ENCODE measurements at places on chromosomes 7 and 10.
A peak's percentile ranks its signal among the peaks of the same experiment; 100 is the strongest.

- DNase-seq, result no peak
Observed at GRCh38 chr7:23114896-23115295, 9.3 kb downstream of the KLHL7 start.

DNA sequence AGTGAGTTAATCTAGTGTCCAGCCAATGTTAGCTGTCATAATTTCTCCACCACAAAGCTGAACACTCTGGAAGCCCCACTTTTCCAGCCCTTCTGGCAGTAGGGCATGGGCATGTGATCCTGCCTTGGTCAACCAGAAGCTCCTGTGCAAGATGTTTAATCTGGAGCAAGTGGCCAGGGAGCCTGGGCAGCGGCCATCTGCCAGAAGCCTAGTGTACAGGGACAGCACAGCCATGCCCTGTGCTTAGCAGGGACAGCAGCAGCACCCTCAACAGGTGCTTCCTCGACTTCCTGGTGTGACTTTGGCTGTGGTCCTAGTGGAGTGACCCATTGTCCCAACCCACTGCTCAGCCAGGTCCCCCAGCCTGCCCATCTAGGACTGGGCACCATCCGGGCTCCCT lies 10.3 kb downstream of the RBP3 start:
- no peak for DNase-seq

- no peak for DNase-seq
Observed at GRCh38 chr10:50333872-50334271, 82.6 kb upstream of the ASAH2 start.

DNA sequence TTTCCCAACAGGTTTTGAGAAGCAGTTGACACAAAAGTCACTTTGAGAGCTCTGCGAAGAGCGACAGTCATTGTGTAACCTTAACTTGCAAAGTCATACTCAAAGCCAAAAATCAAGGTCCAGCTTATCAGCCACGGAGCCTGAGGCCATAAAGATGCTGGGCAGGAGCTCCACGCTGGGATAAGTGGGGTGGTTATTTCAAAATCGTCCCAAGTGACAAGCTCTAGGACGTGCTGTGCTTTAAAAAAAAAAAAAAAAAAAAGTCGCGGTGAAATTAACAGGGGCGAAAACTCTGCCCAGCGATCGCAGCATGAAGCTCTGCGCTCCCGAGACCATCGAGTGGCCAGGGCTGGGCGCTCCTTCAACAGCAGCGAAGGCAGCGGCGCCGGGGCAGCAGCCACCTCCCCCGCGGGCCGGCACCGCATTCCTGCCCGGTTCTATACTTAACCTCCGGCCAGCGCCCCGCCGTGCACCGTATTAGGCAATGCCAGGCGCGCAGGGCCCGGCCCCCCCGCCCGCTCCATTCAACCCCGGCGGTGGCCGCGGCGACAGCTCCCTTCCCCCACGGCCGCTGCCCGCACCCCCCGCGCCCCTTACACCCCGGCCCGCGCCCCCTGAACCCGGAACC lies 657 bp downstream of the HACD1 start:
- DNase-seq, result peak; percentile 35

DNA sequence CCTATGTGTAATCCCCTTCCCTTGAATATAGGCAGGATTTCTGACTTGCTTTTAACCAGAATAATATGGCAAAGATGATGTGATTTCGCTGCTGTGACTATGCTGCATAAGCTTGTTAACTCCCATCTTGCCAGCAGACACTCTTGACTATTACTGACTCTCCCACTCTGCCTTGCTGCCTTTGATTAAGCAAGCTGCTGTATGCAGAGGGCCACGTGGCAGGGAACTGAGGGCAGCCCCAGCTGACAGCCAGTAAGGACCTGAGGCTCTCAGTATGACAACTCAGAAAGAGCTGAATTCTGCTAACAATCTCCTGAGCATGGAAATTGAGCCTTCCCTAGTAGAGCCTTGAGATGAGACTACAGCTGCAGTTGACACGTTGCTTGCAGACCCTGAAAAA lies 279.4 kb upstream of the CACNA2D1 start:
- DNase-seq, result no peak

GRCh38 chr7:47559306-47560220 lies 22.3 kb downstream of the TNS3 start:
- no peak for DNase-seq

GRCh38 chr10:120221873-120222485 lies 235.0 kb upstream of the PLPP4 start:
- peak; percentile 52 for DNase-seq

GRCh38 chr7:140541513-140542227 lies 62.4 kb upstream of the MKRN1 start:
- DNase-seq, result no peak

GRCh38 chr7:116271963-116272886 lies 61.9 kb downstream of the TES start:
- no peak for DNase-seq

Measured in inflammatory macrophage treated with lipopolysaccharide for 4 hours (primary cell).